ENCODE measurements at places on chromosomes 3 and 15.

- no peak for DNase-seq
These were observed 56.5 kb upstream of the CNTN6 start for GRCh38 chr3:1036207-1036826.

GRCh38 chr15:98751767-98752166, 103.4 kb downstream of the IGF1R start:
- DNase-seq = no peak

DNA sequence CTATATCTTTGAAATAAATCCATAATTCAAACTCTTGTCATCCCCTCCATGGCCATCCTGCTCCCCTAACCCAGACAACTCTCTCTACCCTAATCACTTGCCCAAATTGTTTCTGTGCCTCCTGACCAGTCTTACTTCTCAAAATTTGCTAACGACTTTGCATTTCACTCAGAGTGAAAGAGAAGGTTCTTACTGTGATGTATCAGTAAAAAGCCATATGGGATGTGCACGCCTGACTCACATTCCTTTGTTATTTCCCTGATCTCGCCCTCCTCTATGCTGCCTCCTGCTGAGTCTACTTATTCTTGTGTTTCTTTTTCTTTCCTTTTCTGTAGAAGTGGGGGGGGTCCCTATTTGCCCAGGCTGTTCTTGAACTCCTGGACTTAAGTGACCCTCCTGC, 487.2 kb upstream of the FRG2C start:
- DNase-seq = no peak

DNA sequence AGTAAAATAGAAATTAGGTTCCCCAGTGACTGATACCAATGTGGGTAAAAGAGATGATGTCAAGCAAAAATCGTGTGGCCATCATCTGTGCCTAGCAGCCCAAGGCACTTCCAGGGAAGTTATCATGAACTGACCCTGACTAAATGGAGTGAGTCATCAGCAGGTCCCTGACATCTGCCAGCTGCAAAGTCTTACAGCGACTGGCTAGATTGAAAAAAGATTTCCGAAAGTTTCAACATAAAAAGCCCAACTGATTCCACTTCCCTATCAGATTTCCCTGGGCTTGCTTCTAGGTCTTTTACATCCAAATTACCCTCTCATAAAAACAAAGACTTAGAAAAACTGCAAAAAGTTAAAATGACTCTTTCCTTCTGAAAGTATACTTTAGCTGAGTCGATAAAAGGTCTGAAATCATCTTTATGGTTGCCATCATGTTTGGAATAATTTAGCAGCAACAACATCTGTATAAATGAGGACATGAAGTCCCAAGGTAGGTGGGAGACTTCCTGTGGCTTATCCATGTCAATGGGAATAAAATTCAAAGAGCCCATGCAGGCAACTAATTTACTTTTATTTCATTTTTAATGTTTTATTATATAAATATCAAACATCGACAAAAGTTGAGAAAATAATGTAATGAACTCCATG, 342.8 kb downstream of the ERC2 start:
- no peak for DNase-seq

GRCh38 chr3:65664446-65664845, 374.3 kb downstream of the MAGI1 start:
- DNase-seq = no peak

- no peak for DNase-seq
These were observed 58.6 kb downstream of the MB21D2 start for GRCh38 chr3:192858849-192859585.

DNA sequence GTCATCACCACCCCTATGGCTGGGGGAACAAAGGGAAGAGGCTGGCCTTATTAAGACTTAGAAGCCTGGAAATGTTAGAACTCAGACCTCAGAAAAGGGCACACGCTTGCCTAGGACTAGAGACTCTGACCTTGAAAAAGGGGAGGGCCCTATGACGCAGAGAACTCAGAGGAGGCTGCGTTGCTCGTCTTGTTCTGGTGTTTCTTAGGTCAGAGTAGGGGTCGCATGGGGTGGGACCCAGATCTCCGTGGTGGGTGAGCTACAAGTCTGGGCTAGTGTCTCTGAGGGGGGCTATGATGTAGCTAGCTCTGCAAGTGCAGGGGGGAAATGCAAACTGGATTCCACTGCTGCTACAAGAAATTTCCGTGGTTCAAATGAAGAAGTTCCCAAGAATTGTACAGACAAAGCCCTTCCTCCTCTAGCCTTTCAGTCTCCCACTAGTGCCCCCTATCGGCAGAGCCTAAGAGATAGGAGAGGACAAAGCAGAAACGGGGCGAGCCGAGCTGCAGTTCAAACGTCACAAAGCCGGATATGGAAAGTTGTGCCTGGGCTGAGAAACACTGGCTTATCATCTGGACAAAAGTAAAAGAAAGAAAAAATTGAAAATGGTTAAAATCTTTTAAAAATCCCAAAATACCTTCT, 392.9 kb upstream of the ROBO2 start:
- DNase-seq = no peak

GRCh38 chr3:186953011-186953487, 22.7 kb downstream of the ST6GAL1 start:
- DNase-seq = no peak

- DNase-seq = no peak
These were observed 185.2 kb upstream of the RGMA start for GRCh38 chr15:93274257-93274656.

DNA sequence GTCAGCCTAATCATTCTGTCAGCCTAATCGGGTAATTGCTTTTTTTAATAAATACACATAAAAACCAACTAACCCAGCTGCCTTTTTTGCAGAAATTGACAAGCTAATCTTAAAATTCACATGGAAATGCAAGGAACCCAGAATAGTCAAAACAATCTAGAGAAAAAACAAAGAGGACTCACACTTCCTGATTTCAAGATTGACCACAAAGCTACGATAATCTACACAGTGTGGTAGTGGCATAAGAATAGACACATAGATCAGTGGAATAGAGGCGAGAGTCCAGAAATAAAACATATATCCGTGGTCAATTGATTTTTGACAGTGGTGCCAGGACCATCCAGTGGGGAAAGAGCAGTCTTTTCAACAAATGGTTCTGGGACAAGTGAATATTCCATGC, 2.4 kb upstream of the C3orf20 start:
- no peak for DNase-seq

DNA sequence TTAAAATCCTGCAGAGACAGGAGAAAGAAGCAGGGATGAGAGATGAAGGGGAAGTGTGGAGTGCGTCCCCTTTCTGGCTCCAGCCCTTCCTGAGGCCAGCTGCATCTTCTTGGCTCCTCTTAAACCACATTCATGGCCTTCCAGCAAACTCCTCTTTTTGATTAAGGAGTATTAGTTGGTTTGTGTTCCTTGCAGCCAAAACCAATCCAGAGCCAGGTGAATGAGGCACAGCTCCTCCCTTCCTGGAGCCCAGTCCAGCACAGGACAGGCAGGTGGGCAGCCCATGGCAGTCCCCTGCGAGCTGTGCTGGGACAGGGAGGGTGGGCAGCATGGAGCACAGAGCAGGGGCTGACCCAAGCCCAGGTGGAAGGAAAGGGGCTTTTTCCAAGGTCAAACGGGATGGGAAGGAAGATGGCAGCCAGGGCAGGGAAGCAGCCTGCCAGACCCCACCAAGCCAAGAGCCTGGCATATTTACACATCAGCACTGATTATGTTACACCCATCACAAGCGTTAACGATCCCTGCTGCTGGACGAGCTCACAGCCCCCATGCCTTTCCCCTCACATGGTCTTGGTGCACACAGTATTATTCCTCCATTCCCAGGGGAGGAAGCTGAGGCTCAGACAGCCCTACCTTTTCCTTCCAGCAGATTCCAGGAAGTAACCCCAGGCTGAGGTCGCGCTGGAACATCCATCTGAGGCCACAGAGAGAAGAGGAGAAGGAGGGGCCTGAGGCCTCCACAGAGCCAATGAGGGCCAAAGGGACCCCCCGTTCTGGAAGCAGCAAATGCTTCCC, 175.6 kb downstream of the SMAD6 start:
- no peak for DNase-seq

- no peak for DNase-seq
These were observed 2.9 kb downstream of the NCEH1 start for GRCh38 chr3:172707967-172708366.

GRCh38 chr15:44532689-44533088, 4.3 kb upstream of the EIF3J start:
- DNase-seq = no peak

DNA sequence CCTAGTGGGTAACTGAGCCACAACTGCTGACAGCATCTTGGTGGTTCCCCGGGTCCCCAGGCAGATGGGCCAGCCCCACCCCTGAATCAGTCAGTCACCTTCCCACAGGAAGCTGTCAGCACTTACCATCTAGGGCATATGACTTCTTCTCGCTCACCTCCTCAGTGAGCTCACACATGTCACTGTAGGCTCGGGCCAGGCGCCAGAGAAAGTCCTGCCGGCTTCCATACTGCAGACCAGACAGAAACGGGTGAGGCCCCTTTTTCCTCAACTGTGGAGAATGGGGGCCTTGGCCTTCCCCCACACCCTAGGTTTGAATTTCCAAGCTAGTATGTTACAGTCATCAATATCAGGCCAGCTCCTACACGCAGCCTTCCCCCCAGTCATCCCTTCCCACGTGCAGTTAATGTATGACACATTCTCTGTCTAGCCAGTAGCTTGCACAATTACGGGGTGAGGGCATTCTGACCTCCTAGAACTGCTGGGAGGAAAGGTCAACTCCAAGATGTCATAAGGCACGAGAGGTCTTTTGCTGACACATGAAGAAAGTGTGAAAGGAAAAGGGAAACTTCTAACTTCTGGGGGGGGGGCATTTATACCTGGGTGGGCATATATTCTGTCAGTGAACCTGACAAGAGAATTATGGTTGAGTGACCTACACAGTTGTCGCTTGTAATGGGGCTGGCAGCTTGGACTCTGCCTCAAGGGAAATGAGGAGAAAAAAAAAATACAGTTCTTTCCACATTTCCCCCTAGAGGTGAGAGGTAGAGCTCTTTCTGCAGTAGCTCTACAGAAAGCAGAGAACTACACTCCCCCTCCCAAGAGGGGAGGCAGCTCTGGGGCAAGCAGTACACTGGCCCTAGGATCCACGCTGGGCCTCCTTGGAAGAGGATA, 10.9 kb downstream of the RMDN3 start:
- no peak for DNase-seq

DNA sequence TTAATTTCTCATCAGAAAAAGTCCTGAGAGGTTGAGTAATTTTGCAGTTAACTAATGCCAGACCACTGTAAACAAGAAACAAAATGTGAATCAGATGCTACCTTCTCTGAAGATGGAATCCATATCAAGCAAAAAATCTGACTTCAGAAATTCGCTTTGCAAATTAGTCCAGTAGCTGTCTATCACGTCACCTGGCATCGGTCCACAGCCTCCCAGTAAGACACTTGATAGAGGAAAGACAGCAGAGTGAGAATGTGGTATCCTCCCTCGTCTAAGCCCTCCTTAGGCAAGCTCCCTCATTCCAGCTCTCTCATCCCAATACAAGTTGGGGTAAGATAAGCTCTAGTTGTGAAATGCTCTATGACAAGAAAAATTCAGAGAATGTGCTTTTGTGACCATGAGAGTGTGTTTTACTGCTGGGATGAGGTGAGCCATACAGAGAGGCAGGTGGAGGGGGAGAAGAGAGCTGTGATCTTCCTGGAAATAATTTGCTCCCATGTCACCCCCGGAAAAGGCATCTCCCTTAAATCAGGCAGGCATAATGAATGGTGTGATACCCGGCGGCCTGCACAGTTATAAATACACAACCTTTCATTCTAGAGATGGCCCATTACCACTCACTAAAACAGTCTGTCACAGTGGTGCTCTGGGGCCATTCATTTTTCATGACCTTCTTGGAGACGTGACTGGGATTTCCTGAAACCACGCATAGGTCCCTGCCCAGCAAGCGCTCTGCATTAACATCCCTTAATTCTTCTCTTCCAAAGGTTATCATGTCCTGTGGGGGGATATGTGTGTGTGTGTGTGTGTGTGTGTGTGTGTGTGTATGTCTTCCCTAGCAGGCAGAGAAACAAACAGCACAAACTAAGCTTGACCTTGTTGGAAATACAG, 602.0 kb upstream of the KCNMB2 start:
- DNase-seq = no peak

DNA sequence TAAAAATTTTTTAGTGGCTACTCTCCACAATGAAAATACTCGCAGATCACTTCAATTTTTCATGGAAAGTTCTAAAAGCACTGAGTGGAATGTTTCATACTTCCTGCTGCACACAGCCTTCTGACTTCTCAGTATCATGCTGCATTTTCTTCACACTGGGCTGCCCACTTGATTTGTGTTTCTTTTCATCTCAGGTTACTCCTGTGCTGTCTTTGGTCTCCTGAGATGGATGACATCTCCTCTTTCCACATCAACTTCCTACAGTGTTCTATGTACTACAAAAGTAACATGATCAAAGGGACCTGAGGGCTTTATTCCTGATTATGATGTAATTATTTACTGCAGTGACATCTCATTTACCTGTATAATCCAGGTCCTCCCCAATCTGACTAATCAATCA, 927.7 kb downstream of the ROBO2 start:
- DNase-seq = no peak

- no peak for DNase-seq
These were observed 37.3 kb downstream of the UBP1 start for GRCh38 chr3:33402936-33403335.

DNA sequence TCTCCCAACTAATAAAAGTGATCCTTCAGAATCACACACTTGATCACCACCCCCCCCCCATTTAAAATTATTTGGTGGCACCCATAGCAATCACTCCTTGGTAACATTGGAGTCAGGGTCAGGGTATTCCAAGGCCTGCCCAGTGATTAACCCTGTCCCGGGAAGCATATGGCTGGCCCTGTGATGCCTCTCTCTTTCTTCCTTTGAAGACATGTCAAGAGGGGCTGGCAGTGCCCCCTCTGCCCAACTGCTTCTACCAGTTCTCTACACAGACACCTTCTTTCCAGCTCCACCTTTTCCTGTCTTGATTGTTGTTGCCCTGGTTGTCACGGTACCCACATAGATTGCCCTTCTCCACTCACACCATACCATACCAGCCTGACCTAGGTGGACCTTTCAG, 30.9 kb upstream of the MANF start:
- DNase-seq = no peak

DNA sequence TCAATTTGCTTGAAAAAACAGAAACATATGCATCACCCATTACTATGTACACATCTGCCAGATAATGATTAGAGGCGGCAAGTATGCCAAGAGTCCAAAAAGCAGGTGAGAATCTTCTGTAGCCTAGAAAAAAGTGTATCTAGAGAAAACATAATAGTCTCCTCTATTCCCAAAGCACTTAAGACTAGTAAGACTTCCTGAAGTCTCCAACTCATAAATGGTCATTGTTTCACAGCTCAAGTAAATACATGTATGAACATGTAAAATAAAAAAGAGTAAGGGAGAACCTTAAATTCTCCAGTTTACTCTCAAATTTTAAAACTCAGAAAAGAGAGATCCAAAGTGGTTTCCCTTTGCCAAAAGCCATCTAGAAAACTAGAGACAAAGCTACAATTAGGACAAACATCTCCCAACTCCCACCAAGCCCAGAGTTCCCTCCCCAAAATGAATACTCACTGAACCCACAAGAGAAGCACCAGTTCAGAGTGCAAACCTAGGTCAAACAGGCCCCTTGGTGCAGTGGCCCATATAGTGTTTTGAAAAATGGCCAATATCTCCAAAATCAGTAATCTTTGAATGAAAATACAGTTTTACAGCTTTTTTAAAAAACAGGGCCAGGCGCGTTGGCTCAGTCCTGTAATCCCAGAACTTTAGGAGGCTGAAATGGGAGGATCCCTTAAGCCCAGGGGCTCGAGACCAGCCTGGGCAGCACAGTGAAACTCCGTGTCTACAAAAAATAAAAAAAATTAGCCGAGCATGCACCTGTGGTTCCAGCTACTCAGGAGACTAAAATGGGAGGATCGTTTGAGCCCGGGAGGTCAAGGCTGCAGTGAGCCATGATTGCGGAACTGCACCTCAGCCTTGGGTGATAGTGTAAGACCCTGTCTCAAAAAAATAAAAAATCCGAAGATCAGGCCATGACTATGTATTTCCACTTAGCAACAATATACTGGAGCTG, 11.0 kb upstream of the MAP4 start:
- DNase-seq = no peak

Data from esophagus squamous epithelium (tissue), 5 donors.